Mucosa of gallbladder (tissue), 1 donor: ENCODE measurements at places on chromosomes 1 and 21.

GRCh38 chr21:35933466-35933865, 126.9 kb downstream of the SETD4 start:
- peak; percentile 48 for DNase-seq

DNA sequence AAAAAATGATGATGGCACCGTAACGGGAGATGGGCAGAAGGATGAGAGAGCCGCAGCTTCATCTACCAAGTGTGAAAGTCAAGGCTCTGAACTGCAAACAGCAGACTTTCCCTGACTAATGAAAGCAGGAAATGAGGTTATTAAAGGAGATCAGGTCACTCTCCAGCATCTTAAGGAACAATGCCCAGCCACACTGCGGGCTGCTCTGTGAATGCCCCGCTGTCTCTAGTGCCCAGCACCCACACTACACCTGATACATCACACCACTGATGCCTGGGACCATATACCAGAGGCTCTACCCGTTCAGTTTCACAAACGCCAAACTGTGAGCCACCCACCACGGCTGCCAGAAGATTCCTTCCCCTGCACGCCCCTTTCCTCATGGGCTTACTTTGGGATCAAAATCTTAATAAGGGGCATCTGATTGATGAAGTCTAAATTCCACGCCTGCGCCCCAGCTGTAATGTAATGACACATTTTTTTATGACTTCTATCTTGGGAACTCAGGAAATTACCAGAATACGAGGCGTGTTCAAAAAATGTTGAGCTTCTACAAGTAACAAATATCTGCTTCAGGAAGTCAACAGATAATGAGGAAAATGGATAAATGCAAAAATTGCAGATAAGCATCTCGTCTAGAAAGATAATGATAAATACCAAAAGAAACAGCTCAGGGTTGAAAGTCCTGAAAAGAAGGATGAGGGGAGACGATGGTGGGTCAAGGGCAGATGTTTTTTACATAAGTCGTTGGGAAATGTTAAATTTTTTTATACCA, 72.0 kb downstream of the MIS18A start:
- no peak for DNase-seq

- no peak for DNase-seq
These were observed 36.7 kb upstream of the LRRC8B start for GRCh38 chr1:89487972-89488371.

- no peak for DNase-seq
These were observed at the start of gene LCE3A for GRCh38 chr1:152622803-152623202. Gene LCE3A, minus strand, starts transcription at chr1:152623103. Its CDS starts 0 bp downstream, at chr1:152623103.

- no peak for DNase-seq
These were observed 100.0 kb downstream of the CDC7 start for GRCh38 chr1:91600431-91601337.

DNA sequence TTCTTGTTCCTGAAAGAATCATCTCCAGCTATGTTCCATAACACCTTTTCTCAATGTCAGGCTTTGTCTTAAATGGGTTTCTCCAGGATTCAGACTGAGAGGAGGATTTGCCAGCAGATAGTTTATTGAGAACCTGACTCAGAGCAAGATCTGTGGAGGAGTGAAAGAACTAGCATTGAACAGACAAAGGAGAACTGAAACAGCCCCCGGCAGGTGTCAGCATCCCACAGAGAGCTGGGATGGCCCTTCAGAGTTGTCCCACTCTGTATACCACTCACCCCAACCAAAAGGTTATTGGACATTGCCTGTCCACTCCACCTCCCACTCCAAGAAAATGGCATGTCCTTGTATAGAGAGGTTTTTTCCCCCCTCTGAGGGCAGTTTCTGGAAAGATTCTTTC, 270.7 kb downstream of the PAPPA2 start:
- DNase-seq: no peak

GRCh38 chr1:17573518-17574041, 34.1 kb downstream of the ARHGEF10L start:
- no peak for DNase-seq

DNA sequence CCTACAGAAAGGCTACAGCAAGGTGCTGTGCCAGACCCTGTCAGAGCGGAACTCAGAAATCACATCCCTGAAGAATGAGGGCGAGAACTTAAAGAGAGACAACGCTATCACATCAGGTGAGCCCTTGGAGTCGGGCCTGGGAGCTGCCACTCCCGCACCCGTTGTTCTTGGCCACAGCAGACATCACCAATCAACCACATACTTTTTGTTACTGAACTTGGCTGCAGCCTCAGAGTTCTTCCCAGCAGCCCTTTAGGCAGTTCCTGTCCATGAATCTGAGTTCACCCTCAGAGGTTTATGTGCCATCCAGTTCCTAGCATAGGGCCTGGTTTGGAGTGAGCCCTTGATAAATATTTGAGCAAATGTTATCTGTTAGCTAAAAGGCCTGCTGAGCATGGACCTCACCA, 61.6 kb downstream of the FHAD1 start:
- no peak for DNase-seq

DNA sequence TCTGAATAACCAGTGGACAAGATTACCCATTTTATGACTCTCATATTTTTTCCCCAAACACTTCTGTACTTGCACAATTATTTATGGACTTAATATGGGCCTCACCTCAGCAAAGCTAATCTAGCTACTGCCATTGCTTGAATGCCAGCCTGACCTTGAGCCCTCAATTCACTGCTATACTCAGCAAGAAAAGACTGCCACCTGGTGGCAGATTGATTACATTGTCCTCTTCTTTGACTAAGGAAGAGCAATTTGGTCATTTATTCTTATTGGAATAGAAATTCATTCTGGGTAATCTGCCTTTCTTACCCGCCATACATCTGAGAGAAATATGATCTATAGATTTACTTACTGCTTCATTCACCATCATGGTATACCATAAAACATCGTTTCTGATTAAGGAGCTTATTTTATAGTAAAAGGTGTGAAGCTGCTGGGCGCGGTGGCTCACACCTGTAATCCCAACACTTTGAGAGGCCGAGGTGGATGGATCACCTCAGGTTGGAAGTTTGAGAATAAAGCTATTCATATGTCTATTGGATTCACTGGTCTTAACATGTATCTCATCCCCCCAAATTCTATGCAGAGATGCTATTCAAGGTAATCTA, 32.9 kb upstream of the DIPK1A start:
- peak; percentile 87 for DNase-seq

DNA sequence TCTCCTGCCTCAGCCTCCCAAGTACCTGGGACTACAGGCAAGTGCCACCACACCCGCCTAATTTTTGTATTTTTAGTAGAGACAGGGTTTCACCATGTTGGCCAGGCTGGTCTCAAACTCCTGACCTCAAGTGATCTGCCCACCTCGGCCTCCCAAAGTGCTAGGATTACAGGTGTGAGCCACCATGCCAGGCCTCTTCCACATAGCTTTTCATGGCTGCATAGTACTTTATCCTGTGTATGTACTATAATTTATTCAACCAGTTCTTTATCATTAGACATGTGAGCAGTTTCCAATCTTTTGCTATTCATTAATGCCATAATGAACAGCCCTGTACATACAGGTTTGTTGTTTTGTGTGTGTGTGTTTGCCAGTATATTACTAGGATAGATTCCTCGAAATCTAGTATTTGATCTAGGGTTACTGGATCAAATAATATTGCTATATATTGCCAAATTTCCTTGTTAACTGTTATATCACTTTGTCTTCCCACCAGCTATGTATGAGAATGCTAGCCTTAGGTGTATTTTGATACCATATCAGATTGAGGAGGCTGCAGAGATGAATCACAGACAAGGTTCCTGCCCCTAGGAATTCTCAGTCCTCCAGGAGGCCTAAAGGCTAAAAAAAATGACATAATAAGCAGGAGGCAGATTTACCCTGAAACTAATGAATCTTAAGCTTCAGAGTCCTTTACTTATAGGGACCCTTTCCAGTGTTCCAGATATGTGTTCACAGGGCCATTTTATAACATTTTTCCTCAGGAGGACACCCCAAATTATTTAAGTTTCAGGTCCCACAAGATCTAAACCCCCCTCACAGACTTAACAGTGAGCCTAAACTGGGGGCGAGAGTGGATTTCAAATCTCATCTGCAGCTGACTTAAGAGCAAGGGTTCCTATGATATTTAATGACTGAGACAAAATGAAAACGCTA, 2.1 kb upstream of the PDIK1L start:
- no peak for DNase-seq

DNA sequence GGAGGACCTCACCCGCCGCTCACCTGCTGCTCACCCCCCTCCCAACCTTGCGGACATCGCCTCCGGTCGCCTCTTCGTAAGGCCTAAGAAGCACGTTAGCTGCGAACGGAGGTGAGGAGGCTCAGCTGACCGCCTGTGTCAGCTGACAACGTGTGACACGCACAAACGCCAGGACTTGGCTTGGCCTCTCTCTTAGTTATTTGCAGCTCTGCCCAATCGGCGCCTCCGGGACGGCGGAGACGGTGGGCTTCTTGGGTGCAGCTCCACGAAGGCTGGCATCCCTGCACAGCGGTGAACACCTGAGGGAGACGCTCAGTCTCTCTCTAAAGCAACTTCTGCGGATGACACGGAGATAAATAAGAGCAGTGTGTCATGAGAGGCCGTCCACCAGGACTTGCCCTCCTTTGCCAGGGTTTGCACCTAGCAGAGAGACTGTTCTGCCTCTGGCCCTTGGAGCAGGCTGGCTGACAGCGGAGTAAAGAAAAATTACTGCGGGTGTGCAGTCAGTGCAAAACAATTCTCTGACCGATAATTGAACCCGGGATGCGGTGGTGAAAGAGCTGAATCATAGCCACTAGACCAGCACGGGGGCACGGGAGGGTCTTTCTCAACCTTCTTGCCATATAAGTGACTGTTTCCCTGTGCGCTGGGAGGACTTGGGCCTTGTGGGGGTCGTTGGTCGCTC, 318.9 kb downstream of the FAM72C start:
- no peak for DNase-seq

DNA sequence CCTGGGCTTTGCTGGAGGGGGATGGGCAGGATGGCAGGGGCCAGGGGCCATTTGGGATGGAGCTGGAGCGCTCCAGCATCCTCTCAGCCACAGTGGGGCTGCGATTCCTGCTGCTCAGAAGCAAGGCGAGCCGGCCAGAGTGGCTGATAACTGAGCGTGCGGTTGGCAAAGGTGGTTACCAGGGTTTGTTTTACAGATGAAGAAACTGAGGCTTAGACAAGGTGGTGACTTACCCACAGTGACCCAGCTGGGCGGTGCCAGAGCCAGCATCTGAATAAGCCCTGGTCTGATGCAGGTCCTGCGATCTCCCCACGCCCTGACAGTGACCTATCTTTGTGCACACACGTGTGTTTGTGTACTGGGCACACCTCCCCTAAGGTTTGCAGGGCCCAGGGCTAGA, 5.9 kb upstream of the PRXL2B start:
- no peak for DNase-seq
